Activated naive CD8-positive, alpha-beta T cell treated with anti-CD3 and anti-CD28 coated beads, Interleukin-2, amount 10 ng/mL, durations not matched to agents 7 days and 5 days (primary cell): ENCODE measurements at places on chromosomes 6 and 20.

DNA sequence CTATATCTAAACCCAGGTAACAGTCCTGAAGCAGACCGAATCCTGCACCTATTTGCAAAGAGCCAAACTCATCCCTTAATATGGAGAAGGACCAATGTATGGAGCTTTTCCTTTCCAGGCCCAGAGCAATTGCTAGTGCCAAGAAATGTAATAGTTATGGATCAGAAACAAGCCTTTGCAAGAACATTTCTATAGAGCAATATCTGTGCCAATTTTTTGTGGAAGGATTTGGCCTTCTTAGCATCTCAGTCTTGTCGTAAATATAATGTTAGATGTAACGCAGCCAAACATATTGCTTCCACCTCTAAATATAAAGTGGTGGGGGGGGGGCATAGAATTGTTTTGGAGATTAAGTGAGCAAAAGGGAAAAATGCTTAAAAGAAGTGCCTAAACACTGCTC lies 2.7 kb downstream of the KIAA0408 start:
- DNase-seq: no peak
- H3K4me3 ChIP-seq: no peak overlapping the region
- H3K36me3 ChIP-seq: no peaks in the 10 kb centered on the region
- H3K4me1 ChIP-seq: peaks cover 12% of the 10 kb centered on the region

GRCh38 chr6:118649918-118650581 lies 1.3 kb downstream of the CEP85L start:
- no peak for DNase-seq
- H3K4me3 ChIP-seq: peak overlapping the region; percentile 85
- no peaks in the 10 kb centered on the region for H3K27me3 ChIP-seq

DNA sequence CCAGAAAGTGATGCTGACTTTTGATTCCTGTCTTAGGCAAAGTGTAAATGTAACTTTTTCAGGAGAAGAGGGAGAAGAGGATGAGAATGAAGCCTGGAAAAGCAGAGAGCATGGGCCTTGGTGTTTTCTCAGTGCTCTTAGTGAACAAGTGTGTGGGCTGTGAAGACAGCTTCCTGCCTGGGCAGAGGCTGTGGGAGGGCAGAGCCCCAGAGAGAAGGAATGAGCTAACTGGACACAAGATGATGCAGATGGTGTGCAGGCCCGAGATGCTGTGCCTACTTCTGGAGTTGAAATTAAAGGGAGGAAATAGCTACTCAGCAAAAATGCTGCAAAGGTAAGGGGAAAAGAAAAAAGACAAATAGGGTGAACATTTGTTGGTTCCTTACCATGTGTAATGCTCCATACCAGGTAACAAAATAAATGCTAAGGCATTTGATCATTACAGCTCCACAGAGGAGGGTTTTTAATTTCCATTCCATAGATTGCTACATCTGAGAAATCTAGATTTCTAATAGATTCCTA lies 87.0 kb upstream of the CEP162 start:
- H3K36me3 ChIP-seq: no peaks in the 10 kb centered on the region
- no peak overlapping the region for H3K27ac ChIP-seq
- DNase-seq: no peak

DNA sequence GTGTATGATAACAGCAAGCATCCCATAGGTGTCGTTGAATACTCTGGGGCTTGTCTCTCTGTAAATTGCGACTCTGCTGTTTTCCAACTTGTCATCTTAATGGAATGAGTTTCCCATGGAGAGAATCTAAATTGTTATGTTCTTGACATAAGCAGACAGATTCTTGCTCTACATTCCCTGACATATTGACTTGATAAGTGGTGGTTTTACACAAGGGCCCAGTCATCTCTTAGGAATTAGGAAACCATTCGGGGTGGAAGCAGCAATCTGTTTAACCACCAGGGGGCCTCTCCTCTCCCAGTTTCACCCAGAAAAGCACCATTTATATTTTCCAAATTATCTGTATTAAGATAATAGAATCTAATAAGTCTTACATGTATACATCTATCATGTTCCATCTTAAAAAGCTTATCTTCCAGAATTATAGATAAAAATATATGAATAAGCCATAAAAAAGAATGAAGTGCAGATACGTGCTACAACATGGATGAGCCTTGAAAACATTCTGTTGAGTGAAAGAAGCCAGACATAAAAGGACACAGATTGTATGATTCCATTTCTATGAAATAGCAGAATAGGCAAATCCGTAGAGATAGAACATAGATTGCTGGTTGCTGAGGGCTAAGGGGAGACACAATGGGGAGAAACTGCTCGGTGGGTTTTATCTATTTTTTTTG lies 23.1 kb upstream of the MROH8 start:
- H3K4me3 ChIP-seq: no peak overlapping the region
- H3K27me3 ChIP-seq: no peaks in the 10 kb centered on the region
- peaks cover 4% of the 10 kb centered on the region for H3K4me1 ChIP-seq
- H3K36me3 ChIP-seq: peaks cover 21% of the 10 kb centered on the region

DNA sequence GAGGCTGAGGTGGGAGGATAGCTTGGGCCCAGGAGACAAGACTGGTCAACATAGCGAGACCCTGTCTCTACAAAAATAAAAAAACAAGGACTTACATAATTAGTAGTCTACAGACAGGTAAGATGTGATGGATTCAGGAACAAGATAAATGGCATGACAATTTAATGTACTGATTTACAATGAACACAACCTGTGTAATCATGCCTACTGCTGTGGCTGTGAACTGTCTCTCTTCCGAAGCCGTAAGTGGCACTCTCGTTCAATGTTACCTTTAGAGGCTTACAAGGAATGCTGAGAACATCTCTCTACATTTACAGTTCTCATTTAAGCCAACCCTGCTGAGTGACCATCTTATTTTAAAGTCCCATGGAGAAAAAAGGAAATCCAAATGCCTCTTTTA lies 134.8 kb upstream of the PRDM1 start:
- H3K4me1 ChIP-seq: peaks cover 2% of the 10 kb centered on the region
- H3K27me3 ChIP-seq: peaks cover 8% of the 10 kb centered on the region
- H3K27ac ChIP-seq: no peak overlapping the region
- H3K36me3 ChIP-seq: no peaks in the 10 kb centered on the region
- no peak overlapping the region for H3K4me3 ChIP-seq

- no peak for DNase-seq
- no peak overlapping the region for H3K4me3 ChIP-seq
- peaks cover 7% of the 10 kb centered on the region for H3K4me1 ChIP-seq
- no peaks in the 10 kb centered on the region for H3K27me3 ChIP-seq
- H3K36me3 ChIP-seq: no peaks in the 10 kb centered on the region
Observed at GRCh38 chr6:138765896-138766655, 7.5 kb upstream of the CCDC28A start.

GRCh38 chr6:169139179-169139971 lies 114.3 kb downstream of the THBS2 start:
- no peaks in the 10 kb centered on the region for H3K4me1 ChIP-seq
- H3K36me3 ChIP-seq: no peaks in the 10 kb centered on the region
- peaks cover 17% of the 10 kb centered on the region for H3K27me3 ChIP-seq
- H3K27ac ChIP-seq: no peak overlapping the region
- no peak overlapping the region for H3K4me3 ChIP-seq

- peak overlapping the region; percentile 9 for H3K27ac ChIP-seq
- H3K27me3 ChIP-seq: peaks cover 40% of the 10 kb centered on the region
- H3K36me3 ChIP-seq: peaks cover 3% of the 10 kb centered on the region
- DNase-seq: no peak
- peaks cover 26% of the 10 kb centered on the region for H3K4me1 ChIP-seq
- peak overlapping the region; percentile 21 for H3K4me3 ChIP-seq
Observed at GRCh38 chr6:3159805-3160781, 2.7 kb upstream of the TUBB2A start.

GRCh38 chr6:142444881-142445301 lies 143.1 kb downstream of the ADGRG6 start:
- no peak overlapping the region for H3K4me3 ChIP-seq
- no peak for DNase-seq
- H3K36me3 ChIP-seq: no peaks in the 10 kb centered on the region
- H3K27ac ChIP-seq: no peak overlapping the region
- peaks cover 3% of the 10 kb centered on the region for H3K27me3 ChIP-seq

GRCh38 chr6:97865612-97866011 lies 582.6 kb upstream of the MMS22L start:
- no peaks in the 10 kb centered on the region for H3K4me1 ChIP-seq
- no peaks in the 10 kb centered on the region for H3K27me3 ChIP-seq
- no peak overlapping the region for H3K27ac ChIP-seq
- no peak for DNase-seq
- H3K4me3 ChIP-seq: no peak overlapping the region

- DNase-seq: no peak
- peaks cover 1% of the 10 kb centered on the region for H3K4me1 ChIP-seq
- no peak overlapping the region for H3K27ac ChIP-seq
- peaks cover 28% of the 10 kb centered on the region for H3K36me3 ChIP-seq
- no peaks in the 10 kb centered on the region for H3K27me3 ChIP-seq
Observed at GRCh38 chr6:161023316-161023715, 31.7 kb downstream of the MAP3K4 start.

DNA sequence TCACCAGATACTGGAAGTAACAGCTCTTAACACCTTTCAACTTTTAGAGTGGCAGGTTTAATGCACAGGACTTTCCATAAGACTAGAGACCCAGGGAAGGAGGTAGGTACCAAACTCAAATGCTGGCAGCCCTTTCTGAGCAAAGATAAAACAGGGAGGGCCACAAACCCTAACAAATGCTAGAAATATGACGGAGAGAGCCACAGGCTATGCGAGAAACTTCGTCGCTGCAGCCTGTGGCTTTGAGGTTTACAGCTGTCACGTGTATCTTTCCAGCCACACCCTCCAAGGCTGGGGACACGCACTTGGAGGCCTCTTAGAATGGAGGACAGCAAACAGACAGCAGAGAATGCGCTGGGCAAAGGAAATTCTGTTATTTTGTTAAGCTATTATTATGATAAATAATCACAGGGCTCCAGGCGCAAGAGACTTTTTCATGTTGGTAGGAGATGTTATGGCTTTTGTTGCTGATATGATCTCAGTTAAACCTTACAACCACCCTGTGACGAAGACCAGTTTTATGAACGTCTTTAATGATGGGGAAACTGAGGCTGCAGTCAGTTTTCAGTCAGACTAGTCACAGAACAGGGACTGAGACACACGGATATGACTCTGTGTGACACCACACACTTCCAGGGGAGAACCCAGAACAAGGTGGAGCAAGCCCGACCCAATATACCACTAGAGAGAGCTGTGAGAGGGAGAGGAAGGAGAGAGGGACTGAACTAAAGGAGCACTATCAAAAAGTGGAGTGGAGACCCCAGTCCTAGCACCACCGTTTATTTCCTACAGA lies 2.0 kb downstream of the TRAM2 start:
- peak overlapping the region; percentile 66 for H3K27ac ChIP-seq
- no peaks in the 10 kb centered on the region for H3K36me3 ChIP-seq
- H3K4me3 ChIP-seq: peak overlapping the region; percentile 59
- peaks cover 42% of the 10 kb centered on the region for H3K27me3 ChIP-seq
- peak; percentile 46 for DNase-seq

DNA sequence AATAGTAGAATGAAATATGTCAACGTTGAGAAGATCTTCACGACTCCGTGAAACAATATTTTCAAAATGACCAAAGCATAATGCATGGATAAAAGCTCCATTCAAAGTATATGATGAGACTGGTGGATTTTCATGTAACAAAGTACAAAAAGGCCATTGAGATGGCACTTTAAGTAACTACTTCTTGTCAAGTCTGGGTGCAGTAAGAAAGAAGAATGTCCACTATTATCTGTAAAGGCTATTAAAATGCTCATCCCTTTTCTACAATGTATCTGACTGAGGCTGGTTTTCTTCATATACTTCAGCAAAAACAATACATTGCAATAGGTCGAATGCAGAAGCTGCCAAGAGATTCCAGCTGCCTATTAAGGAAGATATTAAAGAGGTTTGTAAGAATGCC lies 457.4 kb downstream of the PKHD1 start:
- DNase-seq: no peak
- H3K4me3 ChIP-seq: no peak overlapping the region
- H3K4me1 ChIP-seq: no peaks in the 10 kb centered on the region
- no peak overlapping the region for H3K27ac ChIP-seq
- no peaks in the 10 kb centered on the region for H3K27me3 ChIP-seq

DNA sequence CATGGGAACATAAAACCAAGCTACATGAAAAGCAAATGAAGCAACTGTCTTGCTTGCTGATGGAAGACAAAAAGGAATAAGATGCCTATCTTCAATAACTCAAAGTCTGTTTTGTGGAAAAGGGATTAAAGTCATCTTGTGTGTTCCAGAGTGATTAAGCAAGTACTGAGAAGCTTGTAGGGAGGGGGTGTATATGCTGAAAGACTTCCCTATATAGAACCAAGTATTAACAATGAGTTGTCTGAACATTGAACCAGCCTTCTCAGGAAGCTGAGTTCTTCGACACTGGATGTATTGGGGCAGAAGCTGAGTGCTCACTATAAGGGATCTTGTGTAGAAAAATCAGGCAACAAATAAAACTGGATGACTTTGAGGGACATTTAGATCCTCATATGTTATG lies 451.8 kb downstream of the CD83 start:
- H3K27me3 ChIP-seq: peaks cover 2% of the 10 kb centered on the region
- no peak overlapping the region for H3K27ac ChIP-seq

DNA sequence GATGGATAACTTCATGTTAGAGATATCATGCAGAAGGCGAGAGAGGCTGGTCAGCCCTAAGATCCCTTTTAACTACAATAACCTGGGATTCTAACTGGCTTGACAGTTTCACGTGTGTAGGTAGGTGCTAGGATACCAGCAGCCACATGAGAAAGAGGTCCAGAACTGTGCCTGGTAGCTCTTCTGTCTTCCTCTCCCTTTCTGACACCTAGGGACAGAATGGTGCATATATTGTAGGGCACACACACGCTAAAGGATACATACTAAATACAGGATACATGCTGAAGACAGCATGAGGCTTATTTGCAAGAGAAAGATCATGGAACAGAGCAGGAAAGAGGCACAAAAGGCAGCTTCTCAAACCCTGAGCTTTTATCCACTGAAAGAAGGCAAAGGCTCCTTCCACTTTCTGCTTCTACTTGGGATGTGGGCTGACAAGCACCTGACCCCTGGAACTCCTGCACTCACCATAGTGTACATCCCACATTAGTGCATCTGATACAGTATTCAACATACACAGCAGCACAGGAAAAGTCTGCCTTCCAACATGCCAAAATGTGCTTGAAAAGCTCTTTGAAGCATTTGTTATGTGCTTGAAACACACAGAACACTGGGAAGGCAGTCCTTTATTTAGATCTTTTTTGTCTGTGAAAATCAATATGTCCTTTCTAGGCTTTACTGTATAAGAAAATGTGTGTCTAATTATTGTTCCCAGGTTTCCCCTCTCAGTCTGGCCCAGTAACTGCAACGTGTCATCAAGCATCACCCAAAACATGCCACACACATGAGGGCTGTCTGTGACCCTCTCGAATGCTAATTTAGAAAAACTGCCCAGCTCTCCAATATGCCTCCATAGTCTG lies 3.2 kb downstream of the SLC22A23 start:
- DNase-seq: no peak
- no peaks in the 10 kb centered on the region for H3K36me3 ChIP-seq
- peaks cover 22% of the 10 kb centered on the region for H3K27me3 ChIP-seq
- H3K4me1 ChIP-seq: peaks cover 11% of the 10 kb centered on the region

DNA sequence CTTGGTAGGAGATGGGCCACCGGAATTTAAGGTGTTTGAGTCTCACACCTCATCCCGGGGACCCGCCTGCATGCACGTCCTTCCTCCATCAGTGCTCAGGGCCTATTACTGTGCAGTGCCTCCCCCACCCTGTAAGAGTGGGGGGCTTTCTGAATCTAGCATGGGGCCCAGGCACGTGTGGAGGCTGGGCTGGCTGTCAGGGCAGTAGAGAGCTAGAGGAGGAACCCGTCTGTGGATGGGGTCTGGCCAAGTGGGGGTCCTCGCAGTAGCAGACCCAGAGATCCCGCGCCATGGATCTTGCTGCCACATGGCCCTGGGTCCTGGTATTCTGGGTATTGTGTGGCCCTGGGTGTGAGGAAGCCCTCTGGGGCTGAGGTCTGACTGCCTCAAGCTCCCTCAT lies 42.9 kb downstream of the SRC start:
- H3K27ac ChIP-seq: no peak overlapping the region
- H3K27me3 ChIP-seq: peaks cover 4% of the 10 kb centered on the region
- no peaks in the 10 kb centered on the region for H3K36me3 ChIP-seq
- peaks cover 4% of the 10 kb centered on the region for H3K4me1 ChIP-seq
- H3K4me3 ChIP-seq: no peak overlapping the region
